ENCODE measurements at places on chromosomes 16 and 17. TPM values are rescaled to one million over a fixed set of nuclear protein-coding genes. Genes with fewer than 3 reads are reported as not detected.

- no peak for DNase-seq
Measured at GRCh38 chr16:85025781-85026653, 1.6 kb upstream of the KIAA0513 start.

GRCh38 chr16:5019775-5020174, 14.0 kb downstream of the NAGPA start:
- DNase-seq, result no peak

DNA sequence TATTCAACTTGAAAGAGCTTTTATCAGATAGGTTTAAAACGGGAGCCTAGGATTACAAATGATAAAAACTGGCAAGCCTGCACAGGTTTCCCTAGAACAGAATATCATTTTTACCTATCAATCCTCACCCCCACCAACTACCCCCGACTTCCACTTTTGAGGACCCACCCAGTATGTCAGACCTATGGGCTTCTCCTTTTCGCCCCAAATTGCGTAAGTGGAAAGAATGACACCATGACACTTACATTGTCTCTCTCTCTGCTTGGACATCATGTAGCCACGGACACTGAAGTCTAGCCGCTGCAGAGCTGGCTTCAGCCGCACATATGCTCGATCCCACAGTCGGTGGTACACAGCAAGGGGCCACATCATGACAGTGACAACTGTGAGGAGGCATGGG, 7.4 kb upstream of the PSMC3IP start:
- DNase-seq, result no peak

DNA sequence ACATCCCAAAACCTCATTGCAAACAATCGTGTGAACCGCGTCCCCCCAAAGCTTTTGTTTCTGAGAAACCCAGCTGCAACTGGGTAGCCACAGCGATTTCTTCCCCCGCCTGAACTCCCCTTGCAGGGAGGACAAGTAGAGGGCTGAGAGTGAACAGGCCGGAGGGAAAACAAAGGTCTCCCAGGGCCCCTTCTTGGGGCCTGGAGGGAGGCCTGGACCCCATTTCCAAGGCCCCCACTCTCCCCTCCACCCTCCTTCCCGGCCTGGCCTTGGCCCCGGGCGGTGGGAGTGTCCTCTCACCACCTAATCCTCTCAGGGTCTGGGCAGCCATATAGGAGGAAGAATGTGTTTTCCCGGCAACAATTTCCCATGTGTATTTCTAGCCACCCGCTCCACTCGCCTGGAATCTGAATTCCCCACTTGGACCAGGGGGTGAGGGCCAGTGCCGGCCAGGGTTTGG, 2.6 kb downstream of the GLIS2 start:
- no peak for DNase-seq

Gene RARA
- total RNA-seq, result 19.4 TPM

Gene DNAH3
- total RNA-seq, result 0.10 TPM

Measured in skin of body (tissue), 3 donors.